Tibial artery (tissue), 4 donors: ENCODE measurements at places on chromosomes 4 and X.

DNA sequence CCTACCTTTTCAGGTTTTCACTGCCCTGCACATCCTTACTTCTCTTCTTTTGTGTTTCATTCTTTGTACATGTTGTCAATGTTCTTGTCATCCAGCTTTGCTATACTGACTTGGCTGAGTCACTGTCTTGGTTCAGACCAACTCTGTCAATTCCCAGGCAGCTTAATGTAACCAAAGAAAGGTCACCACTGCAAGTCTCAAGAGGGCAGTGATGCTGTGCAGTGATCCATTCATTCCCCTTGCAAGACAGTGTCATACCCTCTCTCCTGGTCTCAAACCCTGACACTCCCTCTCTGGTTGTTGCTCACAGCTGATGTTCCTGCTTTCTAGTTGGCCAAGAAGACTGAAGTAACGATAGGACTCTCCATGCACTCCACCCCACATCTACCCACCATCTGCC is 17.5 kb downstream of the RAB39B start:
- DNase-seq, result no peak

DNA sequence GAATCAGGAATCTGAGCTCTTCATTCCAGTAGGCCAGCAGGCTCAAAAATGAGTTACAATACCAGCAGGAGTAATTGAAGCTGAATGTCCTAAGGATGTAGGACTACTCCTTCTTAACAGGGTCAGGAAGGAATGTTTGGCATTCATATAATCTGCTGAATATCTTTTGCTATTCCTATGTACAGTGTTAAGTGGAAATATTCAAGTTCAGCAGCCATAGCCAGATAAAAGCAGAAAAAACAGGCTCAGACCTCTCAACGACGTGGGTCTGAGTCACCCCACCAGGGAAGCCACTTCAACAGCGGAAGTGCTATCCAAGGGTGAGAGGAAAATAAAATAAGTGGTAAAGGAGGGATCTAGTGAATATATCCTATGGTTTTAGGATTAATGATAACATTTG is 577.0 kb downstream of the SPOCK3 start:
- DNase-seq, result no peak

GRCh38 chrX:133640161-133641015 is 225.1 kb upstream of the GPC4 start:
- DNase-seq, result no peak

- DNase-seq, result no peak
These were observed 9.1 kb downstream of the WFS1 start for GRCh38 chr4:6278801-6279197.

DNA sequence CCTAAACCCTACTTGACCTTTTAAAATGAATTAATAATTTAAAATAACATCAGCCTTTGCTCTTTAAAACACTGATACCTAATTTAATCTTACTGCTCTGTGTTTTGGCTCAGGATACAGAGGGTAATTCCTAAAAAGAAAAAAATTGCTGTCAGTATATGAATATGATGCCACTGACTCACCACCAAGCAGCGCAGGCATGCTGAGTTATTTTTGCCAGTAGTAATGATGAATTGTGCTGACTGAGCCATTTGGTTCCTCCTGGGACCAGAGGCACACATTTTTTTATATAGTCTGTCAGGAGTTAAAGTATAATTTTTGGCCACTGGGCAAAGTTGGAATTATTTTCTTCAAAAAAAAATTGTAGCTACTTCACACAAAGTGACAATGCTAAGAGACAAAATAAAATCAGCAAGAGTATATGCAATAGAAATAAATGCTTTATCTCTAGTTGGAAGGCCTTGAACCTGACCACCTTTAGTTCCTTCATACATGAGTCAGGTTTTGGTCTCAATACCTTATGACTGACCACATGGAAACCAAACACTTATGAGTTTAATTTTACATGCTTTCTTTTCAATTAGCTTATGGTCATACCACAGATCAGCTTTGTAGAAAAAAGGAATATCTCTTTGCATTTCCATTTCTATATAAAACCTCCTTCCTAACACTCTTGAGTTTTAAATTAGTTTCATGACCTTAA is 115.1 kb downstream of the PPP3CA start:
- DNase-seq, result no peak

GRCh38 chr4:22190855-22191254 is 242.3 kb upstream of the KCNIP4 start:
- no peak for DNase-seq

DNA sequence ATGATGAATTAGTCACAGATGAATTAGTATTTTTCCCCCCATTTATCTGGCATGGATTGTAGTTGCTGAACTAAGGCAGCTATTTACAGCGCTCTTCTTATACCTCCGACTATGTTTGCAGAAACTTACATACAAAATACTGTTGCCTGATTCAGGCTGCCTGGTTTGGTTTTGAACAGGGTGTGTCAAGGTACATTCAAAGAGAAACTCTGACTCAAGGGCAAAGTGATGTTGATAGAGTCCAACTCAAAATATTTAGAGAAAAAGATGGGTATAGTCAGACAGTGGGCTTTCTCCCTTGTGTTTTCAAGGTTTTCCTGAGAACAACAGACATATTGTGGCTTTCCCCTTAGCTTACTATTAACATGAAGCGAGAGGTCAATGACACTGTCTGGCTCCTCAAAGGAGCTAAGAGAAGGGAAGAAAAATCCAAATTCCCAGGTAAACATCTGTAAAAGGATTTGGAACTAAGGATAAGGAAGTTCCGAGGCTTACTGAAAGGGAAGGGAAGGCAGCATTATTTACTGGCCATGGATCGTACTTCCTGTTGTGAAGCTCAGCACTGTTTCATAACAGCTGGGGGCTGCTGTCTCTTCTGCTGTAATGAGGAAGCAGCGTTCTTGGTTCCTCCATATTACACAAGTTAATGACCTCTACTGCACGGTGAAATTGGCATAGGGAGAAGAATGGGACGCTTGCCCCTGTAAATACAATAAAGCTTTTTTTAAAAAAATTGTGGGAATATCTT is 30.9 kb downstream of the FAM9C start:
- DNase-seq, result peak; percentile 45

DNA sequence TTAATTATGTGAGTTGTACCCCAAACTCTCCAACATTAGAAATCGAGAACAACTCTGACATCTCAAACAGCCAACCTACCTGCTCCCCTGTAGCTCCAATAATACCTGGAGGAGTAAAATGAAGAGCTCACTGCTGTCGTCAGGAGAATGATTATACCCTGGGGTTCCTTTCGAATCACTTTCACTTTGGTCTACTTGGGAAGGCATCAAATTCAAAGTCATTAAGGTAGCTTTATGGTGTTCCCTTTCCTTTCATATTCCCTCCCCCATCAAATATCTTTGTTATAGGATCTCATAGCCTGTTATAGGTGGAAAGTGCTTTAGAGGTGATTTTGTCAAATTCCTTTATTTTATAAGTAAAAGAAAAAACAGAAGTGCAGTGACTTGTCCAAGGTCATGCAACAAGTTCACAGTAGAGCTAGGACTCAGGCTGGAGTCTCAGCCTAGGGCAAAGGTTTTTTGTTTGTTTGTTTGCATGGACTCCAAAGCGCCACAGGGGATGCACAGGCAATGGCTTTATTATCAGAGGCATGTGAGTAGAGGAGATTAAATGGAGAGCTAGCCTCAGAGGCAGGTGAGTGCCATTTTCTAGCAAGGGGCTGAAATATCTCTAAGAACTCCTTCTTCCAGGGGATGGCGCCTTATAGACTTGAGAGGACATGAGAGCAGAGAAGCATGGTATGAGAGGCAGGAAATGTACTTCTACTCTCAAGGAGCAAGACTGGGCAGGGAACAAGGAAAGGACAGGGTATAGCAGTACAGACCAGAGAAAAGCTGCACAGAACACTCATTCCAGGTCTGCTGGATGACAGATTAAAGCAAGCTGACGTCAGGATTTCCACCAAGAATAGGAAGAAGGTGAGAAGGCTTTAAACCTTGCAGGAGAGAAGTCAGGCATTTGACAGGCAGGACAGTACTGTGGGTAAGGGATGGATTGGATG is 262.1 kb upstream of the GPC4 start:
- DNase-seq, result no peak

DNA sequence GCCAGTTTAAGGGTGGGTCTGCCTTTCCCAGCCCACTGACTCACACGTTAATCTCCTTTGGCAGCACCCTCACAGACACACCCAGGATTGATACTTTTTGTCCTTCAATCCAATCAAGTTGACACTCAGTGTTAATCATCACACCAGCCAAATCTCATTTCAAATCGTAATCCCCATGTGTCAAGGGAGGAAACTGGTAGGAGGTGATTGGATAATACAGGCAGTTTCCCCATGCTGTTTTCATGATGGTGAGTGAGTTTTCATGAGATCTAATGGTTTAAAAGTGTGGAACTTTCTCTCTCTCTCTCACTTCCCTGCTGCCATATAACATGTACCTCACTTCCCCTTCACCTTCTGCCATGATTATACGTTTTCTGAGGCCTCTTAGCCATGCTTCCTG is 647.2 kb upstream of the FRG1 start:
- DNase-seq, result no peak

DNA sequence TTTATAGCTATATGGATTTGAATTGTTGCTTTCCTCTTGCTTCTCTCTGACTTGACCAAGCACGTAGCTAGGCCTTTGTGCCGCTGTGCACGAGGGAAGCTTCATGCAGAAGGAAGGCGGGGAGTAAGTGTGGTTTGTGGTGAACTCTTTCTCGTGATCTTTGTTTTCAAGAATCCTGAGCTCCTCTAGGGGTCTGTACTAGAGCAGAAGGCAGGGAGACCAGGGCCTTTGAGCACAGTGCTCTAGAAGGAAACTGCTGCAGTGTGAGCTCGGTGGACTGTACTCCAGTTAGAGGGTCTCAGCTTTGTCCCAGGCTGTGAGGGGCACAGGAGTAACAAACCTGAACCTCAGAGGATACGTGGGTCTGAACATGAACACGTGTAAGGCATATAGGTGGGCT is 49.0 kb downstream of the AGA start:
- no peak for DNase-seq

GRCh38 chr4:171239196-171239595 is 574.0 kb upstream of the GALNTL6 start:
- no peak for DNase-seq

DNA sequence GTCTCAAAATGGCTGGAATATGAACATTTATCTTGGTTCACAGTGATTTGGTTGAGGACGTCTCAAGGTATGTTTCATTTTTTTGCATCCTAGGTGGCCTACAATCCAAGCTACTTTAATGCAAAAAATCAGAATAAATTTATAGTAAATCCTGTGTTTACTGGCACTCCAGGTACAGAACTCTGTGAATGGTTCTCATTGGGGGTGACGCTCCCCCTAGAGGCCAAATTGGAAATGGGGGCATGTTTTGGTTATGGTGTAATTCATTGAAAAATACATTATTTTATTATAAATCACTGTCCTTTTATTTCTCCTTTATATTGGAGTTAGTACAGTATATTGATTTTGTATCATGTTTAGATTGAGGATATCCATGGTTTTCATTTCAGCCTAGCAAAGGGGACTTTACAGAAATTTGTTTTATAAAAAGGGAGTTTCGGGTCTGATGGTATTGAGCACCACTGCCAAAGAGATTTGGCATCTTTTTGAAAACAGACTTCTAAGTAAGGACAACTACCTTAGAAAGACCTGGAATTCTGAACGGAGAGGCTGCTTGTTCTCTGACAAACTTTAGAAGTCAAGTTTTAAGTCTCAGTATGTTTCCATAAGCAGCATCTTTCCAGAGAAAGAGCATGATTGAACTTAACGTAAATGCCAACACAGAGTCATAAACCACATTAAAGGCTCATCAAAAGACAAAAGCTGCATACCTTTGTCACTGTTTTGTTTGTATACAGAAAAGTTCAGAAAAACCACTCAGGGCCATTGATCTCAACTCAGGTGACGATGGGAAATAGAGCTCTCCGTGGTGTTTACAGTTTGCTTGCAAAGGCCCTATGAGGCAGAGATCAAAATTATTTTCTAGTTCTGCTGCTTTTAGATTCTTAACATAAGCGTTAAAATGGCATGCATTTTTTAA is 19.4 kb downstream of the MTM1 start:
- no peak for DNase-seq

DNA sequence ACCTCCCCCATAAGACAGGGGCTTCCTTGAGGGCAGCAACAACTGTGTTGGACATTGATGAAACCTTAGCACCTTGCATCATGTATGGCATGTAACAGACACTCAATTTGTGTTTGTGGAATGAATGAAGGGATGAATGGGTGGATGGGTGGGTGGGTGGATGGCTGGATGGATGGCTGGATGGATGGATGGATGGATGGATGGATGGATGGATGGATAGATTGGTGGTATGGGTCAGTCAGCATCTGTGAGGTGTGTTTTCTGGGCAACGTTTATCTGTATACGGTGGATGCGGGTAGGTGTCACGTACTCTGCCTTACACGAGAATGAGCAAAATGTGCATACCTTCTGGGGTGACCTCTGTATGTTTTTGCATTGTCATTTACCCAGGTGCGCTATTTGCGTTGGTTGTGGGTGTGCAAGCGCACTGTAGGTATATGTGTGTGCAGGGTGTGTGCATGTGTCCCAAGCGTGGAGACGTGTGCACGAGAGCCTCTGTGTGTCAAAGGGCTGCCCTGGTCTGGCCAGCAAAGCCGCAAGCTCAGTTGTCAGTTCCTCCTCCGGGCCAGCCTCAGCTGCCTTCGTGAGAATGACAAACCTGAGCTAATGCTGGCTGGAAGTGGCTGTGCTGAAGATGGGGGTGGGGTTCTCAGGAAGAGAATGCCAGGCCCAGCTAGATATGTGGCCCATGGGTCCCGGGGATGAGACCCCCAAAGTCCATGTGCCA is 26.5 kb downstream of the ELF4 start:
- DNase-seq, result no peak

- no peak for DNase-seq
These were observed 11.8 kb downstream of the CTSO start for GRCh38 chr4:155941820-155942219.

DNA sequence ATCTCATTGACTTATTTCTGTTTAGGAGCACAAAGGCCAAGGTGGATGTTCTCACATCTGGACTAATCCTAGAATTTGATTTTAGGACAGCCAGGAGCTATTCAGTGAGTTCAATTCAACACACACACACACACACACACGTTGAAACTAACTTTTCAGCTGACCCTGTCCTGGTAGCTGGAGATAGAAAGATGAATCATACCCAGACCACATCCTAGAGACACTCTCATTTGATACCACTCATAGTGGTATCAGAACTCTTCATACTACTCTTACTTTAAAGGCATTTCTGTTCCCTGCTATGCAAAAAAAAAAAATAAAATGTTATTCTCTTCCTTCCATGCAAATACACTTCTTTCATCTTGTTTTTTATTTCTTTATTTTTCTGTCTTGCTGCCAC is 36.7 kb downstream of the KLF8 start:
- no peak for DNase-seq

DNA sequence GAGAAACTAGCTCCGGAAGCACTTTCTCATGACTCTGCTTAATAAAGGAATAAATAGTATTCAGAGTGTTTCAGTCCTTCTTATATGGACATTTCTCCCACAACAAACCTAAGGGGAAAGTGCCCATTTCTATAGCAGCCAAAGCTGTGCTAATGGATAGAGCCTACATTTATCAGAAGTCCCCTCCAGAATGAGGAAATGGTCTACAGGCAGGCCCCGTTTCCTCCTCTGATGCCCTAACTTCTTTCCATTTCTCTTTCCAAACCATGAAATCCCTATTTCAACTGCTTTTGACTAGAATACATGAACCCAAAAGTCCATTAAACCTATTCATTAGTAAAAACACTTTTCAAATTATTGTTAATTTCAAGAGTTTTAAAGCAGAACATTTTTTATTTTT is 4.5 kb downstream of the ACSL1 start:
- no peak for DNase-seq

GRCh38 chr4:41452484-41453225 is 85.3 kb upstream of the LIMCH1 start:
- no peak for DNase-seq
